ENCODE measurements at places on chromosomes 16 and 17. TPM values are rescaled to one million over a fixed set of nuclear protein-coding genes. Genes with fewer than 3 reads are reported as not detected.

Gene CCL8
- total RNA-seq, result not detected

Gene TAOK1
- total RNA-seq, result 19.7 TPM

Gene TBC1D3E
- 0.33 TPM for total RNA-seq

Gene KRT25
- total RNA-seq, result not detected

Gene NUPR1
- 10.9 TPM for total RNA-seq

DNA sequence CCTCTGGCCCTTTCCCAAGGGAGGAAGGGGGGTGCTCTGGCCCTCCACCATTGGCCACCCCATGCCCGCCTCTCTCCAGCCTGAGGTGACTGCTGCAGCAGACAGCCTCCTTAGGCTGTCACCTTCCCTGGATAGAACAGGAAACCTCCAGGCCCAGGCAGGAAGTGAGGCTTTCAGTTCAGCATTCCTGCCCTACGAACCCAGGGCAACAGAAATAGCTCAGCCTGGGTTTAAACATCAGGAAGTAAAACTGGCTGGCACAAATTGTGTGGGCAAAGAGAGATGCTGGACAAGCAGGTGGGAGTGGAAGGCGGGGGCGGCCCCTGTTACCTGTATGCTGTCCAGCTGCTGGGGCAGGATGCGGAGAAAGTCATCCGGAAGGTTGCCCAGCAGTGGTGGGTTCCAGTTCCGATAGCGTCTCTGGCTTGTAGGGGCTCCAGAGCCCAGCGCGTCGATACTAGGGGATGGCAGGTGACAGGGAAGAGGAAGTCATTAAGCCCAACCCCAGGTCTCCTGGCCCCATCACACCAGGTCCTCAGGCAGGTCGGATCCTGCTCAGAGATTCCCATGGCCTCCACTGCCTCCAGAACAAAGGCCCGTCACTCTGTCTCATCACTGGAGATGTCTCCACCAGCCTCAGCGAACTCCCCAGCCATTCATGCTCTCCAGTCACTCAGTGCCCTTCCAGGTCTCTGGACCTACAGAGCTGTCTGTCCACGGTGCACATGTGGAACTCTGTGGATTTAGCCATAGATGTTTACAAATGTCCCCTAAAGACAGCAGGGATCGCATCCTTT is 23.6 kb upstream of the MRPS23 start:
- no peak for DNase-seq

- DNase-seq, result no peak
Observed at GRCh38 chr17:4068918-4069317, 73.9 kb downstream of the ZZEF1 start.

GRCh38 chr16:4288148-4288921 is 15.5 kb upstream of the TFAP4 start:
- DNase-seq, result peak; percentile 84

- DNase-seq, result no peak
Observed at GRCh38 chr16:79618692-79619050, 18.1 kb upstream of the MAF start.
